ENCODE measurements at places on chromosomes 2 and 18.

- no peak for DNase-seq
Observed at GRCh38 chr2:215540658-215541057, 104.8 kb upstream of the FN1 start.

GRCh38 chr2:39370101-39370500, 67.0 kb downstream of the MAP4K3 start:
- no peak for DNase-seq

DNA sequence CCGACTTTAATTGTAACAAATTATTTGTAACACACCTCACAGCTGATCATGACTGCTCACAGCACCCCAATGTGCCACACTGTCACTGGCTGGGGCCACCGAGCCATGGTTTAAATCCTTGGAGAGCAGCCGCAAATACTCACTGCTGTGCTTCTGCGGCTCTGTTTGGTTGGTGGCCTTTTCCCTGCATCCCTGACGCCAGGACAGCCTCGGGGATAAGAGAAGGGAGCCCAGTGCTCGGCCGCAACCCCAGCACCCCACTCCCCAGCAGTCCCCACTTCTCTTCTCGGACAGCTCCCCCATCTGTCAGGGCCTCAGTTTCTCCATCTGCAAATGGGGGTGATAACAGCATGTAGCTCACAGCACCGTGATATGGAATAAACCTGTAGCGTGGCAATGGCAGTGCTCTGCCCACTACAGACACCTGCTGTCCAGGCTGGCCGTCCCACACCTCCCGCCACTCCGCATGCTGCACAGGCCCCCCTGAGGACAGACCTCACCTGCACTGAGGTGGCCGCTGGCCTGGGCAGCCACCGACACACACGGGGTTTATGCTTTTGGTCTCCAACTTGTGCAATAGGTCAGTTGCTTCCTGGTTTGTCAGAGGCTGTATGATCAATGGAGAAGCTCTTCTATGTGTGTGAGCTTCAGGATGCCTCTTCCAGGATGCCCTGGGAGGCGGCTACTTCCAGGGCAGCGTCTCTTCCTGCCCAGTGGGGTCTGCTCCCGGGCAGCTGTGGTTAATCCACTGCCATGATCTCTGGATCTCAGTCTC, 87.1 kb downstream of the NDUFA10 start:
- no peak for DNase-seq

GRCh38 chr18:34550902-34551301, 159.2 kb upstream of the DTNA start:
- DNase-seq = no peak

DNA sequence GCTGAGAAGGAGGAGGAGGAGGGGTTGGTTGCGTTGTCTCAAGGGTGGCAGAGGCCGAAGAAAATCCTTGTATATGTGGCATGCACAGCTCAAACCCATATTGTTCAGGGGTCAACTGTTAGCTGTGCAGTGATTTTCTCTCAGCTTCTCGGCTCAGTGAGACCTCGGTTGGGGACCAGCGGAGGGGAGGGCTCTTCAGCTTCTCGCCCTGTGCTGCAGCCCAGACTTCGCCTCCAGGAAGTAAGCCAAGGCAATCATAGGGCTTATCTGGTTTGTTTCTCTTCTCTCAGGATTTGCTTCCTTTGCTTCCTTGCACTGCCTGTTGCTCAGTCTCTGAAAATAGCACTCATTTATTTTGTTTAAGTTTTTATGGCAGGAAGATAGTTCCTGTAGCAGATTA, 85.5 kb downstream of the SOWAHC start:
- no peak for DNase-seq

Measured in T-cell (primary cell).